Stimulated activated CD4-positive, alpha-beta T cell treated with anti-CD3 and anti-CD28 coated beads, Interleukin-1b, Interleukin-23, amount 100 ng/mL, for 48 hours (primary cell): ENCODE measurements at places on chromosomes 3 and 15.

DNA sequence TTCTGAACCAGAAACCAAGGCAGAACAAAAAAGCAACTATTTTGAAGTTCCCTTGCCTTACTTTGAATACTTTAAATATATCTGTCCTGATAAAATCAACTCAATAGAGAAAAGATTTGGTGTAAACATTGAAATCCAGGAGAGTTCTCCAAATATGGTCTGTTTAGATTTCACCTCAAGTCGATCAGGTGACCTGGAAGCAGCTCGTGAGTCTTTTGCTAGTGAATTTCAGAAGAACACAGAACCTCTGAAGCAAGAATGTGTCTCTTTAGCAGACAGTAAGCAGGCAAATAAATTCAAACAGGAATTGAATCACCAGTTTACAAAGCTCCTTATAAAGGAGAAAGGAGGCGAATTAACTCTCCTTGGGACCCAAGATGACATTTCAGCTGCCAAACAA, 4.6 kb downstream of the DTX3L start:
- no peak for DNase-seq

DNA sequence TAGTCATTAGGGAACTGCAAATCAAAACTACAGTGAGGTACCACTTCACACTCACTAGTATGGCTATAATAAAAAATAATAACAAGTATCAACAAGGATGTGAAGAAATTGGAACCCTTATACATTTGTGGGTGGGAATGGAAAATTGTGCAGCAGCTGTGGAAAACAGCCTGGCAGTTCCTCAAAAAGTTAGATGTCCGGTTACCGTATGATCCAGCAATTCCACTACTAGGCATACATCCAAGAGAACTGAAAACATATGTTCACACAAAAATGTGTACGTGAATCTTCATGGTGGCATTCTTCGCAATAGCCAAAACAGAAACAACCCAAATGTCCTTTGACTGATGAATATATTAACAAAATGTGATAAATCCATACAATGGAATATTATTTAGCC, 187.9 kb upstream of the LYSMD4 start:
- DNase-seq = no peak

DNA sequence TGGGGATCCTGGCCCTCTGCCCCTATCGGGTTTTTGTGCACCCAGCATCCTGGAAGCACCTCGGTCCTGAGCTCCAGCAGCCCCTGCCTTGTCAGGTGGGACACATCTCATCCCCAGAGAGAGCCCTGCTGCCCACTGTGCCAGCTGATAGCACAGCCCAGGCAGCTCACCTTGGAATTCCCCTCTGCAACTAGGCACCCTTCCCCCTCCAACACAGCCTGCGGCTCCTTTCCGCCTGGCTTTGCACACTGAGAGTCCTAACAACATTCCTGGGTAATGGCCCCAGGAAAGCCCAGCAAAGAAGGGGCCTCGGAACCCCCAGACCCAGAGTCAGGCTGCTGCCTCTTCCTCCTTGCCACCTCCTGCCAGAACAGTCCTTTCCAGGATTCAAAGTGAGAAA, 5.9 kb downstream of the HCN4 start:
- DNase-seq = no peak

- no peak for DNase-seq
Measured at GRCh38 chr15:39944726-39945125, 10.8 kb downstream of the EIF2AK4 start.

DNA sequence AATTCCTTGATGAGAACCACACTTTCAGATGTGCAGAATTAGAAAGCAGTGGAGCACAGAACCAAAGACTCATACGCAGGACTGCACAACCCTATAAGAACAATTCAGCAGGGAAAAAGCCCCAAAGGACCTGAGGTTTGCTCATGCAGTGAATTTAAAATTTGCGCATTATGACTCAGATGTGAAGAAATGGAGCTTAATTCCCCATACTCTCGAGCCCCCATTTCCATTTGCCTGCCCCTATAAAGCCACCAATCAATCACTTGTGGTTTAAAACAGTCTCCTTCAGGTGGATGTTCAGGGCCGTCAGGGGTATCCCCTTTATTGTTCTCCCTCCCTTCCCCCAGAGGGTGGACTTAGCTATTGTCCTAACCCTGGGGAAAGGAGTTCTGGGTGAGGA, 221.2 kb downstream of the IGSF11 start:
- no peak for DNase-seq

GRCh38 chr3:140463355-140463754, 214.5 kb upstream of the TRIM42 start:
- no peak for DNase-seq
